ENCODE measurements at places on chromosomes 12 and 14.

DNA sequence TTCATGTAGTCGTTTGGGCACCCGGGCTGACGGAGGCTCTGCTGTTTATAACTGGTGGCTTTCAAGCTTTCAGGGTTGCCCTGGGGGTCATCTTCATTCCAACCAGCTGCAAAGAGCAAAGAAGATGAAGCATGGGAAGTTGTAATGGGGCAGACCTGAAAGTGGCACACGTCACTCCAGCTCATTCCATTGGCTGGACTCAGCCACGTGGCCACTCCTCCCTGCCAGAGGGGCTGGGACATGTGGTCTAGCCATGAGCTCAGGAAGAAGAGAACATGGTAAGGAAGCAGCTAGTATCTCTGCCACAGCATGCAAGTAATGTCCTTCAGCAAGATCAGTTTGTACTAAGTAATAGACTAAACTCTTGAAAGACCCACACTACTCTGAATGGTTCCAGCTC, 51.7 kb upstream of the FERMT2 start:
- DNase-seq = no peak

DNA sequence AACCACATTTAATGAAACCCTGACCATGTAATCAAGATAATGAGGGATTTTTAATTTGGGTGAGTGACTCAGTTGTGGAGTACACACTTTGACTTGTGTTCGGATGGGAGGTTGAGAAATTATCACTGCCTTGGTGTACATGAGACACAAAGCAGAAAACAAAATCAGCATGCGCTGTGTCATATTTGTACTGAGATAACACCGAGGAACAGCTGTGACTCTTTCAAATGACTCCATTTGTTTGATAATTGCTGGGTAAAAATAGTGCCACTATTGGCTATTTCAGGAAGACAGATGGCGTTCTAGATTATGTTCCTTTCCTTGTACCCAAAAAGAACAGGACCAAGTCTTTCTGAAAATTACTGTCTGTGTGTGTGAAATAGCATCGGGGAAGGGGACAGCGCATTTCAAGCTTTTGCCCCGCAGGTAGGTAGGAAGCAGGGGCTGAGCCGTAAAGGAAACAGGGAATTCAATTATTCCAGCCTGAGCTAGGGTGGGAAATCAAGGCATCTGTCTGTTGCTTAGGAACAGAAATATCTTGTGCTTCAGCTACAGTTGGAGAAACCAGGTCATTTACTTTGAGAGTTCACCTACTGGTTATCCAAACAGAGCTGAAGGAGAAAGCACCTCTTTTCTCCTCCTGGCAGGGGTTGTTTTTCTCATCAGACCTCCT, 114.3 kb downstream of the SNAPC1 start:
- DNase-seq = no peak

- no peak for DNase-seq
These were observed 2.0 kb downstream of the RAN start for GRCh38 chr12:130873825-130874224.

DNA sequence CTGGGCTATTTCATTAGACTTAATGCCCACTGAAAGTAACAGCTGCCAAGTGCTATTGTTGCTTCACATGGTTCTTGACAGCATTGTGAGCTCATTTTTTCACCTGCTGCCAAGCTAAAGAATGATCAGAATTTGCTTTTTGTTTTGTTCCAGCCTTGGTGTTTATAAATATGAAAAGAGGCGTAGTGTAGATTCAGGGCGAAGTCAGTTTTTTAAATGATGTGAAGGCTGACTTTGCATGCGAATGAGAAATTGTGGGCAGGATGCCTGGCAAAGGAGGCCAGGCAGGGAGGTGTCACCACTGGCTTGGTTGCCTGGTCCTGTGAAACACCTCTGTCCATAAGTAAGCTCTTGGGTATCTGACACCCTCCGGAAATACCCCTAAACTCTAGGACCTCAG, 93.3 kb upstream of the NAP1L1 start:
- no peak for DNase-seq

DNA sequence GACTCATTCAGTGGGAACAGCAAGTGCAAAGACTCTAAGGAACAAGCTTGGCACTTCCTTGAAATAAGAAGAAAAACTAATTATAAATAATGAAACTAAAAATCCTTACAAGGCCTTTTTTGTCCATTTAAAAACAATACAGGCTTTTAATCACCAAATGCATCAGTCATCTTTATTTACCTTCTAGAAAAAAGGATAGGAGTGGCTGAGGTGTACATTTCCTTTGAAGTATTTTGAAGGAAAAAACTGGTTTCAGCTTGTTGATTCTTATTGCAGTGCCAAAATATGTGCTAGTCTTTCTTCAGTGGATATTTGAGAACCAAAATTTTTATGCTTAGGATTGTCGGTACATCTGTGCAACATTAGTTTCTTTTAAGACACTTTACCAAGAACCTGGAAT, 29.8 kb downstream of the MED21 start:
- no peak for DNase-seq

DNA sequence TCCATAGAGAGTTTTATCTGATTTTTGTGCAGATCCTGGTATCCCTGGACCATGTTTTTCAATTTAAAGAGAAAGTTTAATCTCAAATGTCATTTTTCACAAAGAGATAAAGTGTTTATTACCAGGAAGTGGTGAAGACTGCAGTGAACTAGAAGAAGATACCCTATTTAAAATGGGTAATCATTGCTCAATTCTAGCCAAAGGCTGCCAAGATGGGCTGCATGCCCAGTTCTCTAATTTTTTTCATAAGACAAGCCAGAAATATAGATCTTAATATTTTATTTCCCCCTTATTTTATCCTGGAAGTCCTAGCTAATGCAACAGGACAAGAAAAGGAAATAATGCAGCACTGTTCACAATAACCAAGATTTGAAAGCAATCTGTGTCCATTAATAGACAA, 343.5 kb downstream of the PCNX1 start:
- DNase-seq = no peak

DNA sequence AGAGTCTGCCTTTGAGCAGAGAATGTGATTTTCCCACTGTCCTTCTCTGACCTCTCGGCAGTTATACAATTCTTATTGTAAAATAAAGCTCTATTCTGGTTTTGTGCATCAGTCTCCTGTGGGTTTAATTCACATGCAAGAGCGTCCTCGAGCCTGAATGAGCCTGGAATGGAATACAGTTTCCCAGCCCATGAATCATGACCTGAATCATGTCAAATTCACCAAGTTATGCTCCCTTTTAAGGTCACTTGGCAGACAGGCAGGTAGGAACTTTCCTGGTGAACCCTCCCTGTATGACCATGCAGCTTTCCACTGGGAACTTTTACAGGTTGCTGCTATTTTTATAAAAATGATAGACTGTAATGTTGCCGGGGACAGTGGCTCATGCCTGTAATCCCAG, 41.7 kb downstream of the BICD1 start:
- DNase-seq = no peak

- DNase-seq = no peak
These were observed 49.8 kb upstream of the RAP1B start for GRCh38 chr12:68560851-68561422.

- no peak for DNase-seq
These were observed 10.0 kb upstream of the SMARCD1 start for GRCh38 chr12:50074936-50075807.

- no peak for DNase-seq
These were observed 139.4 kb upstream of the RMST start for GRCh38 chr12:97323154-97323553.

DNA sequence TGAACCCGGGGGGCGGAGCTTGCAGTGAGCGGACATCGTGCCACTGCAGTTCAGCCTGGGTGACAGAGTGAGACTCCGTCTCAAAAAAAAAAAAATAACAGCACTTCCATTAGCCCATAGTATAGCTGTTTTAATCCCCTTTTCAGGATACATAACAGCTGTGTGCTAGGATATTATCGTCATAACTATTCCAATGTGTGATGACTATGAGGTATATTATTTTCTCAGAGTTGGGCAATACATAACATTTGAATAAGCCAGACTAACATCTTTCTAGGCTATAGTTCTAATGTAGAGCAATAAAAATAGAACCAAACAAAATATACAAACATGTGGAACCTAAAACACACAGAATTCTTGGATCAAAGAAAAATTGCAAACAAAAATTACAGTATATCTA, 57.1 kb downstream of the MARK3 start:
- DNase-seq = no peak

DNA sequence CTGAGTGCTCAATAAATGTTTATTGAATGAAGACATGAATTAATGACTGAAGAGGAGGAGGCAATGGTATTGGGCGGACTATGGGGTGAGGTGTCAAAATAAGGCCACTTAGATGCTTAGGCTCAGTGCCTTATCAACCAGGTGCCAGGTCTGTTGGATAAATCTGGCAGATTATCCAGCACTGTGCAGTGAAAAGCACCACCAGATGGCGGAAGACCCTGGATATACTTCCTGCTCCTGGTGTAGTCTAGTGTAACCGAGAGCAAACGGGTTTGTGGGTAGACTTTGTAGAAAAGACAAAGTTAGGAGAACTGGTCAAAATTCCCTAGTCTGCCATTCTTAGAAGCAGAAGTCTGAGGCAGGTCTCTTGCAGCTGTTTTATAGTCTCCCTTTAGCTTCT, 306.3 kb downstream of the ATP23 start:
- DNase-seq = no peak

- no peak for DNase-seq
These were observed 3.6 kb upstream of the HRK start for GRCh38 chr12:116884871-116885270.

DNA sequence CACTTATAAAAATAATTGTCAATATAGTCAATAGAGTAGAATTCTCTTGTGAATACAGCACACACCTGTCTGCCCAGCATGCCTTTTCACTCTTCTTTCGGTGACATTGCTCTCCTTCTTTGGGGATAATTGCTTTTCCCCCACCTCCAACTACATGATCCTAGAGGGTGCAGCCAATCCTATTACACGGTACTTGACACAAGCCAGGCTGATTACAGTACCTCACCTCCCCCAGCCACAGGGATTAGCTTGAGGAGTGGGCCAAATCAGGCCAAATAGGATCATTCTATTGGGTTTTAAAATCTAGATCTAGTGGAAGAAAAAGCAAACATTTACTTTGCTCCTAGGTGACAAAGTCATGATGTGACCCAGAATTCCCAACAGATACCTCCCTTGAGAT, 16.8 kb upstream of the NFYB start:
- DNase-seq = no peak

GRCh38 chr12:52312086-52312485, 9.1 kb downstream of the KRT83 start:
- no peak for DNase-seq

- DNase-seq = no peak
These were observed 380.4 kb upstream of the DDHD1 start for GRCh38 chr14:53533384-53533970.

DNA sequence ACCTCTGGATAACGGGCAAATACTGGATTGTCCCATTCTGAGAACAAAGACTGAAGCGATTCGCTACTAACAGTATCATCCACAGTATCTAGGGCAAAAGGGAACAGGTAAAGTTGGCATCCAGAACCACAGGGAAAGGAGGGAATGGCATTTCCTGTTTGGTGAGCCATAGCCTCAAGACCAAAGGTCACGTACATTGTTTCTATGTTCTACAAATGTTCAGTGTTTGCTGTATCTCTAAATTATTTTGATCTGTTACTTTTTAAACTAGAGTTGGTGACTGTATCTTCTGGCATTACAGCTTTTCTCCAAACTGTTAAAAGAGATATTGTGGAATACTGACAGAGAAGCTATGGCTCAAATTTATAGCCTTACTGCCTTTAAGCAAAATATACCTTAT, 9.7 kb downstream of the MLH3 start:
- no peak for DNase-seq

GRCh38 chr14:24315807-24316596, 4.7 kb downstream of the LTB4R start:
- DNase-seq = no peak

DNA sequence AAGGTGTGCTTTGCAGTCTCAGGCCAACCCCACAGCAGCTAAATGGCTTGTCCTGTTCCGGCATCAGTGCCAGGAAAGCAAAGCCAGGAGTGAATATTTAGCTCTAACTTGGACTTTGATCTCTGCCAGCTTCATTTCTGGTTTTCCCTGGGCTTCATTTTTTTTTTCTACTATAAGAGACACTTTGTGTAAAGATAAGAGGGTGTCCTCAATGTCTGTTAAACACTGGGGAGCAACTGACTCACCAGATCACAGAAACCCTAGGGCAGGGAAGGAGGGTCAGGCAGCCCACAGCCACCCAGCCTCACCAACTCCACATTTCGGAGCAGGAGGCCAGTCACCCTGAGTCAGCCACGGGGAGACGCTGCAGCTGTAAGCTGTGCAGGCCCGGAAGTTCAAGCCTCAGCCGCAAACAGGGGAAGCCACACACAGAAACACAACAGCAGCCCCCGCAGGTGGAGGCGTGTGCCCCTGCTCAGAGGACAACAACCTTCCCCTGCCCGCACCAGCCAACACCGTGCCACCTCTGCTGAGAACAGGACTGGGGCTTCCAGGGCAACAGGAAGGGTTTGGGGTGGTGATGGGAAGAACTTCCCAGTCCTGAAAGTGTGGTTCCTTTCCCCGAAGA, 6.3 kb downstream of the TNFRSF1A start:
- DNase-seq = no peak

GRCh38 chr12:127723251-127723650, 543.7 kb upstream of the TMEM132C start:
- DNase-seq = no peak

DNA sequence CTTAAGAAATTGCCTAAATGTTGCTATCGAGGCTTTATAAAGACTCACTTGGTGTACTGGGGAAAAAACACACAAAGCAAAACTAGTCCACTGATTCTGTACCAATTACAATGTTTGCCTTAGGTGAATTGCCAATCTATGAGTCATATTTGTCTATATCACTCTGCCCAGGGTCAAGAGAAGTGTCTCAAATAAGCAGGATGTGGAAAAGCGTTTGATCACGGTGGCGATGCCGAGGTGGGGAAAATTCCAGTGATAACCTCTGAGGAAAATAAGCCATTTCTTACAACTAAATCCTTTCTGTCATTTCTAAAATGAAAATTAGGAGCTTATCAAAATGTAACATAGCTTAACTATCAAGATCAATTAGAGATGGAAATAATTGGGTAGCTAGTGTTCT, 148.6 kb upstream of the DIO3 start:
- DNase-seq = no peak

- no peak for DNase-seq
These were observed 2.5 kb downstream of the HSPB8 start for GRCh38 chr12:119181202-119181601.

GRCh38 chr12:124913474-124914391, 717 bp downstream of the UBC start:
- no peak for DNase-seq
